ENCODE measurements at places on chromosomes 3 and 15. TPM values are rescaled to one million over a fixed set of nuclear protein-coding genes. Genes with fewer than 3 reads are reported as not detected.

VILL gene
- total RNA-seq, result 1.5 TPM

DNAH12 gene
- 0.23 TPM for total RNA-seq

IL17RE gene
- 3.7 TPM for total RNA-seq

LARP6 gene
- 75.2 TPM for total RNA-seq

DNA sequence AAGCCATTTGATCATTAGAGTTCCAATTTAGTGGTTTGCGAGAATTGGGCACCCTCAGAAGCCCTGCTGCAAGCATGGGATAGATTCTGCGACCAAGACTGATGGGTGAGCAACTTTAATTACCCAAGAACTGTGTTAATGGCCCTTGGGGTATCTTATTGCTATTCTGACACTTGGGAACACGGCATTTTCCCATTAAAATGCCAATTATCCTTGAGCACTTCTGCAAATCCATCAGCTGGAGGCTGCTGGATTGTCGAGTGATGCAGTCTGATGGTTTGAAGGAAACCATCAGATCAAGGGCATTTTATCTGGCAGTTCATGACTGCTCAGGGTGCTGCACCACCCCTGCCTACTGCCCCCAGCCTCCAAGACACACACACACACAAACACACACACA, 183.6 kb upstream of the PROK2 start:
- no peak for DNase-seq

GRCh38 chr3:178440043-178440442, 96.2 kb upstream of the KCNMB2 start:
- DNase-seq, result no peak

GRCh38 chr15:41024131-41024530, 70.9 kb downstream of the CHAC1 start:
- peak; percentile 79 for DNase-seq

DNA sequence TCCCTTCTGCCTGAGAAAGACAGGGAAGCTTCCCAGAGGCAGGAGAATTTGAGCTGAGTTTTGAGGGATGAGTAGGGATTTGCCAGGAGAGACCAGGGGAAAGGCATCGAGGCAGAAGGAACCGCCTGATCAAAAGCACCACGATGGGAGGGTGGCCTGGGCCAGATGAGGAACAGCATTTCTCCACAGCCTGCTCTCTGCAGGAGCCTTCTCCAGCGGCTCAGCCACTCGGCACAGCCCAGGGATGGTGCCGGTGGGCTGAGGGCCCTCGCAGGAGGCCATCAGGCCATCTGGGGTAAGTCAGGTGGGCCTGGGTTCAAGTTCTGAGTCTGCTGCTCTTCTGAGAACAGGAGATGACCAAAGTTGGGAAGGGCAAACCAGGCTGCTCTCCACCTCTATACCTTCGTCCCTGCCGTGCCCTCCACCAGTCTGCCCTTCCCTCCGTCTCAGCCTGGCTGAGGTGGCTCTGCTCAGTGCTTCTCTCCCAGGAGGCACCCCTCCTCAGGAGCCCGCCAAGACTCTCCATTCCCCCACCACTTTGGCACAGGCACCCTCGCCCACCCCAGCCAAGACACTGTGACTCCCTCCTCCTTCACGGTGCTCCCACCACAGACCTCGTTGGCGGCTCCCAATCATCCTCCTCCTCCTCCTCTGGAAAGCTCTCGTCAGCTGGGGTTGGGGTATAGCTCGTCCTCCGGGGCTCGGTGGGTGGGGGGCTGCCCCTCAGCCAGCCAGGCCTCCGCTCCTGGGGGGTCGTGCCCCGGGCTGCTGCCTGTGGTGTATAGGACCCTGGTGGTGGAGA, 34.9 kb downstream of the GRIP2 start:
- no peak for DNase-seq

GRCh38 chr15:48469271-48469670, 138.0 kb downstream of the DUT start:
- peak; percentile 34 for DNase-seq

DNA sequence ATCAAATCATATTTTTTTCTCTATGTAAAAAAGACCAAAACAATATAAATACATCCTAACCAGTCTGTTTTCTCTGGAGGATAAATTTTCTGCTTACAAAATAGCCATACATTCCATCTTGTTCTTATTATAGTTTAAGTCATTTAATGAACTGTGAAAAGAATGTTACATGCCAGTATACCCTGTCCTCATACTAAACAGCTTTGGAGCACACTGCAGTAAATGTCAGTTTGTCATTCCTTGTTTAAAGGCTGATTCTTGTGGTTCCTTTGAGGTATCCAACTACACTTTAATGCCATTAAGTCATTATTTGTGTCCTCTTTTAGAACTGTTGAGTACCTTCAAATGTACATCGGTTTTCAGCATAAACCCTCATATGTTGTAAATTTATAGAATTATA, 52.7 kb upstream of the DCBLD2 start:
- DNase-seq, result peak; percentile 54

- DNase-seq, result peak; percentile 83
These were observed 125.7 kb downstream of the EEFSEC start for GRCh38 chr3:128278761-128279600.

GRCh38 chr3:97510795-97511194, 253.8 kb upstream of the ARL6 start:
- DNase-seq, result no peak

Measured in astrocyte (in vitro differentiated cells and primary cell).